ENCODE measurements at places on chromosomes 5 and 9.

DNA sequence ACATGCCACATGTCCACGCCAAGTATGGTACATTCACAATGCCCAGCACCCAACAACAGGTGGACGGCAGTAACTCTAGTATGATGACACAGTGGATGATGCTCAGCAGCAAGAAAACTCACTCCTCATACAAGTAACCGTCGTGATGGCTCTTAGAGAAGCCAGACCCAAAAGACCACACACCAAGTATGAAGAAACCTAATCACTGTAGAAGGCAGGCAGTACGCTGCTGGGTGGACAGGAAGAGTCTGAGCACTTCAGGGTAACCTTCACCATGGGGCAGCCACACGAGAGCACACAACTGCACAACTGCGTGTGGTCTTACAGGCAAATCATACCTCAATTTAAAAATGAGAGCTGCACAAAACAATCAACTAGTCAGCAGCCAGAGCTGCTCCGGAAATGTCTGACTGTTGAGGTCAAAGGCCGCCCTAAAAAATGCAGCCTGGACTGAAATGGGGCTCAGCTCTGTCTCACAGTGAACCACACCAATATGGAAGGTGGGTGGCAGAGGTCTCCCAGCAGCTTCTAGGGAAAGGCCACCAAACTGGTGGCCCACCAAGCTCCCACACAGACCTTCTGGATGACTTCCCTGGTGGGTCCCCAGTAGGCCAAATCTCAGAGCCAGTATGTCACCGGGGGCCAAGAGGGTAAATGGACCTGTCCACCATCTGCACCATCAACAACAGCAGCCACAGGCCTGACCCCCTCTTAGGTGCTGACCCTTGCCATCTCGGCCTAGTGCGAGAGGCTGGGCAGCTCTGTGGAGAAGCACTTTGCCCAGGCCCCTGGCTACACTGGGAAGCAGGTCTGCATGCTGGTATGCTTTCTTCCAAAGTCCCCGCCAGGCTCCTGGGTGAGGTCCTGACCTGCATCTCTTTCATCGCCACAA is 17.8 kb downstream of the BICD2 start:
- DNase-seq, result no peak

DNA sequence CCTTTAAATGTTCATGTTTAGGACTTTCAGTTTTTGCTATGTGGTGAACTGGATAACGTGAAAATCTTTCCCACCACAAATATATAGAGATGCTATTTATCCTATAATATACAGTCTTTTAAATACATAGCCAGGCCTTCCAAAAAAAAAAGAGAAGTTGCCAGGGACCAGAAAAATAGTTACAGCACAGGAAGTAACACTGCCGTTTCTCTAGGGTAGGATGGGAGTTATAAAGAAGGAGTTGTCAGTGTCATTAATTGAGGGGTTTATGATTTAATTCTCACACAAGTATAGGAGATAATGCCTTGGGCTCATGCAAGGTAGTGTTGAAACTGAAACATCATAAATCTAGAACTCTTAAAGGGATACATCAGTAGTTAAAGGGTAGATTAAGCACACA is 83.9 kb downstream of the LRRC70 start:
- DNase-seq, result no peak

- peak; percentile 72 for DNase-seq
Measured at GRCh38 chr9:113178087-113178486, 27.3 kb downstream of the SLC31A2 start.

DNA sequence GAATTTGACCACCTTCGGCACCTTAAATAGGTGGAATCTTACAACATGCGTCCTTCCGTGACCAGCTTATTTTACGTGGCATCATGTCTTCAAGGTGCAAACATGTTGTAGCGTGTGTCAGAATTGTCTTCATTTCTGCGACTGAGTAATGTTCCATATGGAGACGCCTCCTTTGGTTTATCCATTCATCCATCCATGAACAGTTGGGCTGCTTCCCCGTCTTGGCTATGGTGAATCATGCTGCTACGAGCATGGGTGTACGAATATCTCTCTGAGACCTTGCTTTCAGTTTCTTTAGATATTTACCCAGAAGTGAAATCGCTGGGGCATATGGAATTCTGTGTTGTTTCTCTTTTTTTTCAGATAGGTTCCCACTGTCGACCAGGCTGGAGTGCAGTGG is 391.9 kb upstream of the IRX2 start:
- no peak for DNase-seq

GRCh38 chr9:81499021-81499454 is 190.3 kb downstream of the TLE1 start:
- peak; percentile 76 for DNase-seq

DNA sequence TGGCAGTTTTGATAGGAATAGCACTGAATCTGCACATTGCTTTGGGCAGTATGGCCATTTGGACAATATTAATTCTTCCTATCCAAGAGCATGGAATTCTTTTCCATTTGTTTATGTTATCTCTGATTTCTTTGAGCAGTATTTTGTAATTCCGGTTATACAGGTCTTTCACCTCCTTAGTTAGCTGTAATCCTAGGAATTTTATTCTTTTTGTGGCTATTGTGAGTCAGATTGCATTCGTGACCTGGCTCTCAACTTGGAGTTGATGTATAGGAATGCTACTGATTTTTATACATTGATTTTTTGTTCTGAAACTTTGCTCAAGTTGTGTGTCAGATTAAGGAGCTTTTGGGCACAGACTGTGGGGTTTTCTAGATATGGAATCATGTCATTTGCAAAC is 24.0 kb downstream of the TMEM161B start:
- no peak for DNase-seq

- DNase-seq, result no peak
Measured at GRCh38 chr9:108347463-108348188, 508.2 kb downstream of the ACTL7B start.

GRCh38 chr5:14475045-14475444 is 106.5 kb upstream of the OTULINL start:
- no peak for DNase-seq

DNA sequence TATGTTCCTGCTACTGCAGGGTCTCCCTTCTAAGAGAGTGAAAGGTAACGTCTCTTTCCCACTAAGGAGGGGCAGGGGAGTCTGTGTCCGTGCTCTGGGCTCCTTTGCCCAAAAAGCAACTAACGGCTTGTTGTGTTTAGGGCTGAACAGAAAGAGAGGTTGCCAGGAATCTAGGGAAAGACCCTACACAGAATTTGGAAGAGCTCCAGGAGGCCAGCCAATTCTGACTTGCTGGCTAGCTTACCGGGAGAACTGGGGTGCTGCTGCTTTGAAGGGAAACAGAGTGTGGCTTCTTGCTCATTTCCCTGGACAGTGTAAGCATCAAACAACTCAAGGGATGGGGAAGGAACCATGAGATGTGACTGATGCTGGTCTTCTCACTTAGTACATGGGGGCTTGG is 176.1 kb downstream of the GADD45G start:
- no peak for DNase-seq

DNA sequence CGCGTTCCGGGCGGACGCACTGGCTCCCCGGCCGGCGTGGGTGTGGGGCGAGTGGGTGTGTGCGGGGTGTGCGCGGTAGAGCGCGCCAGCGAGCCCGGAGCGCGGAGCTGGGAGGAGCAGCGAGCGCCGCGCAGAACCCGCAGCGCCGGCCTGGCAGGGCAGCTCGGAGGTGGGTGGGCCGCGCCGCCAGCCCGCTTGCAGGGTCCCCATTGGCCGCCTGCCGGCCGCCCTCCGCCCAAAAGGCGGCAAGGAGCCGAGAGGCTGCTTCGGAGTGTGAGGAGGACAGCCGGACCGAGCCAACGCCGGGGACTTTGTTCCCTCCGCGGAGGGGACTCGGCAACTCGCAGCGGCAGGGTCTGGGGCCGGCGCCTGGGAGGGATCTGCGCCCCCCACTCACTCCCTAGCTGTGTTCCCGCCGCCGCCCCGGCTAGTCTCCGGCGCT is at the start of gene DAPK1:
DAPK1 (plus strand) TSS at position 264 of the 442 bp plus-strand sequence. CDS start 1,211 bp downstream, outside the sequence.
- no peak for DNase-seq

GRCh38 chr9:20378851-20379250 is 243.4 kb downstream of the MLLT3 start:
- DNase-seq, result no peak

DNA sequence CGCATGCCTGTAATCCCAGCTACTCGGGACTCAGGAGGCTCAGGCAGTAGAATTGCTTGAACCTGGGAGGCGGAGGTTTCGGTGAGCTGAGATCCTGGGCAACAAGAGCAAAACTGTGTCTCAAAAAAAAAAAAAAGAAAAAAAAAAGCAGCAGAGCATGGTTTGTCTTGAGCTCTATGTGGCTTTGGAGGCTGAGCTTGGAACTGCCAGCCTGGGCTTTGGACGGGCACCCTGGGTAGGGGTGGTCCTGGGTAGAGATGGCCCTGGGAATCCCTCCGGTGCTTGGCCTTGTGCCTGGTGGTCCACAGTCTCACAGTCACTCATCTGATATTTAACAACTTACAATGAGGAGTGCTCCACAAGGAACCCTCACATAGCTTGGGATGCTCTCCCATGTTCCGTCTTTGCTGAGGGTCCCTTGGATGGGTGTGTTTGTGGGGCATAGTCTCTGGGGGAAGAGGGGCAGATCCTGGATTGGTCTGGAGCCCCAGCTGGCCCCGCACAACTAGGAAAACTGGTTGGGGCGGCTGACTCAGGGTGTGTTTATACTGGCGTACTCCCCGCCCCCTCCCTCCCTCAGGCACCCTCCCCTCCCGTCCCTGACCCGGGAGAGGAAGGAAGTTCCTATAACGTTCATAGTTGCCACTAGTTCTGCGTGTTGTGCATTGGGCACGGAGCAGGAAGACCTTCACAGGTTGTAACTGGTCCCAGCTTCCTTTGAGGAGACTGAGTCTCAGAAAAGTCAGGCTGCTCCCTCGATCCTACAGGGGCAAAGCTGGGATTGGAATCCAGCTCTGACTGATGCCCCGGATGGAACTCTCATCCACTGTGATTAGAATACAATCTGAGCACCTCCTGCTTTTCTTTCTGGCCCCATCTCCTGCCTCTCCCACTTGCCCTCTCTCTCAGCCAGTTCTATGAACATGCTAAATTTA is 11.2 kb downstream of the IER5L start:
- peak; percentile 71 for DNase-seq

GRCh38 chr5:73369278-73369677 is 79.3 kb downstream of the FOXD1 start:
- DNase-seq, result peak; percentile 88

DNA sequence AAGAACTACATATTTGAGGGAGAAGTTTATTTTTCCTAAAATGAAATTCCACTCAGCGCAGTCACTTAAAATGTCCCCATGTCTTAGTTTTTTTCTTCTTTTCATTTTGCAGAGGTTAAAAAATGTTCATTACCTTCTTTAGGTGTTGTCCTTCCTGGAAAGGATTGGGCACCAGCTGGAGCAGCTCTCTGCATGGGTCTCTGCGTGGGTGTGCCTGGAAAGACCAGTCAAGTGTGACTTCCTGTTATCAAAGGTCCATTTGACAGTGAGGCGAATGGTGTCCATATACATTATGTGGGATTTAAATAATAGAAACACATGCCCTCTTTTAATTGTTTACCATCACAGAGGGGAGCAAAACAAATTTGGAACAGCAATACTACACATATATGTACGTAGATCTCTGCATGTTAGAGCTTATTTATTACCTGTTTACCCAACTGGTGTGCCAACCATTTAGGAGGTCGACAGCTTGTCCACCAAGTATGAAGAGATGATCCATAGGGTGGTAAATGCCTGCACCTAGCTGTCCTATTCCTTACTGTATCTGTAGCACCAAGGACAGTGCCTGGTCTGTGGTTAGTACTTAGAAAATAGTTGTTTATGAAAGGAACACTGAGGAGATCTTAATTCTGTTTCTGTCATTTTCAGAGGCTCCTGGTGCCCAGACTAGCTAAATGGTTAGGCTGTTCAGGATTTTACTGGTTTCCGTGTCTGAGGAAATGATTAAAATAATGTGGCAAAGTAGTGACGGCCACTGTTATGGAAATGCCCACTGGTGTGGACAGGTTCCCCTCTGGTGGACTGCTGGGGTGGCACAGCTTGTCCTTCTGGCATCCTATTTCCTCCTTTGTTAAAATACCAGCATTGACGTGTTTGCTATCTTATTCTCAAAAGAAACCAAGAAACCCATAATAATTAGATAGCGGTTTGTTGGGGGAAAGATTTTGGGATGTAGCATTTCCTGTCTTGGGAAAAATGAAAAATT is 200.4 kb downstream of the MAST4 start:
- DNase-seq, result peak; percentile 3

DNA sequence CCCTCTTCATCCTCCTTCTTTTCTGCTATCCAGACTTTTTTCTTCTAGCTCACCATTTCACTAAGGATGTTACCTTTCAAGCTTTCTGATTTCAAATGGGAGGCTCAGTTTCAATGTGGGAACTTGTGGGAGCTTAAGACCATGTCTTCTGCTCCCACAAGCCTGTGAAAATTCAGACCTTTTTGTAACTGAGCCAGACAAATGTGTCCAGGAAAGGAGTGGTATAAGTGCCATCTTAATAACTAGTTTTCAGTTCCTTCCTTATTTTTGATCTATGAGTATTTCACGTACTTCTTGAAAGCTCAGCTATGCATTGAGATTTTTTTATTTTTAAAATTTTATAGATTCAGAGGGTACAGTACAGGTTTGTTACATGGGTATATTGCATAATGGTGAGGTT is 4.6 kb upstream of the ERCC6L2 start:
- no peak for DNase-seq

DNA sequence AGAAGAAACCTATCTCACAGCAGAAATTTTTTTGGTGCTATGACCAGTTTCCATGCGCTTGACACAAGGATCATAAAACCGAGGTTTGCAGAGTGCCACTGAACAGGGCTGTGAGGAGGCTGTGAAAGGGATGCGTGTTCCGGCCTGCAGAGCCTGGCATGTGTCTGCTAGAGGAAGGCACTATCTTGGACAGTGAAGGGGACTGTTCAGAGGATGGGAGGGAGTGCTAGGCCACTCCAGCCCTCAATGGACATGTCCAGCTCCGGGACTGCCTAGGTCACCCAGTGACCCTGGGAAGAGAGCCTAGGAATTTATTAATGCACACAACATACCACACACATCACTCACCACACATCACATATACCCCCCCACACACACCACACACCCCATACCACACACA is 275.9 kb downstream of the GADD45G start:
- no peak for DNase-seq

GRCh38 chr5:78912085-78912771 is 72.9 kb downstream of the ARSB start:
- no peak for DNase-seq
